RKO (cell line): ENCODE measurements at places on chromosomes 12 and 14.
A peak's percentile ranks its signal among the peaks of the same experiment; 100 is the strongest.

DNA sequence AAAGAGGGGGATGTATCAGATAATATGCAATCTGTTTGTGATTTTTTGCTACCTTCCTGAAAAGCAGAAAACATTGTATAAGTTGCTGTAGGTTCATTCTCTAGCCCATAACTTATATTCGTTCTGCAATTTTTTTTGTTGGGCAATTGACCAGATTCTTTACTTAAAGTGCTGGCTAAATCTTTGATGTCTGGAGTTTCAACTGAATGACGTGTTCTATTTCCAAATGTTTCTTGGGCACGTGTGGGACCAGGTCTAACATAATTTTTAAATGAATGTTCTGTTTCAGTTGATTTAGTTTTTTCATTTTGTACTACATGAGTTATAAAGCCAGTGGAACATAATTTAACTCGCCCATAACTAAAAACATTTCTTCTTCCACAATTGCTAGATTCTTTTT, 3.8 kb downstream of the MLH3 start:
- DNase-seq = no peak

DNA sequence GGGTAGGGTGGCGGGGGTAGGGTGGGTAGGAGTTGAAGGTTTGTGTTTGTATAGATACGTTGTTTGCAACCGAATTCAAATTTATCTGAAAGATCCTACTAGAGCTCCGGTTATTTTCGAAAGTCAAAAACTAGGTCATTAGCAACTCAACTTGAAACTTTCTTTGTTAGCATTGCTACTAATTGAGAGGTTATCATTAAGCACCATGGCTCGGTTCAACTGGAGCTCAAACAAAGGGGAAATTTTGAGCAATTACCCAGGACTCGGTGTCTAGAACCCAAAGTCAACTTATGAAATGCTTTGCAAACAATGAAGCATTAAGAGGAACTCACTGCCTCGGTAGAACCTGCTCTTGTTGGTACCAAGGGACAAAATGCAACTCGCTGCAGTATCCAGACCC, 207.7 kb downstream of the BCAT1 start:
- DNase-seq = no peak

DNA sequence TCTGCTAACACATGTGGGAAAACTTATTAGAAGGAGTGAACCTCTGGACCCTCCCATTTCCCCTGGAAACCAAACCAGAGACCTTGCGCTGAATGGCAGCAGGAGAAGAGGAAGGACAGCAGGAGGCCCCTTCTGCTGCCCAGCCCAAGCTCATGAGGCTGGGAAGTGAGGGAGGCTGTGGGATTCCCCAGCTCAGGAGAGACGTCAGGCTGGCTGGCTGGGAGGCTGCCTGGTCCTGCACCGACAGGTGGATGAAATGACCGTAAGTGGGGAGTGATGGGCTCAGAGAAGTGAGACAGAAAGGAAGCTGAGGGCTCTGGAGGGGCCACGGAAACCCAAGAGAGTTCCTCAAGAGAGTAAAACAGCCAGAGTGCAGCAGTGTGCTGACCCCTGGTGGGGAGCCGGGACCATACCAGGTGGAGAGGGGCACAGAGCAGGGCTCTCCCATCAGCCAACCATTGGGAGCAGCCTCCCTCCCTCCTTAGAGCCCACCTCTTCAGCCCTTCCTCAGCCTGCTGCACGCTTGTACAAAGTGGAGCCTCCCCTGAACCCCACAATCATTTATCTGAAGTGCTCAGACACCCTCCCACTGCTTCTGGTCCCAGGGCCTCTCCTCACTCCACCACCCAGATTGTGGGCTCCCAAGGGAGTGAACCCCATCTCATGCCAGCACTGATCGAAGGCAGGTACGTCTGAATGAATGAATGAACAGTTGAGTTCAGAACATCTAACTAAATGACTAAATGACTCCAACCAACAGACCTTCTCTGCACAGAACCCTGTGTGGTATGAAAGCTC, 14.0 kb downstream of the TAMALIN start:
- DNase-seq = peak; percentile 28

DNA sequence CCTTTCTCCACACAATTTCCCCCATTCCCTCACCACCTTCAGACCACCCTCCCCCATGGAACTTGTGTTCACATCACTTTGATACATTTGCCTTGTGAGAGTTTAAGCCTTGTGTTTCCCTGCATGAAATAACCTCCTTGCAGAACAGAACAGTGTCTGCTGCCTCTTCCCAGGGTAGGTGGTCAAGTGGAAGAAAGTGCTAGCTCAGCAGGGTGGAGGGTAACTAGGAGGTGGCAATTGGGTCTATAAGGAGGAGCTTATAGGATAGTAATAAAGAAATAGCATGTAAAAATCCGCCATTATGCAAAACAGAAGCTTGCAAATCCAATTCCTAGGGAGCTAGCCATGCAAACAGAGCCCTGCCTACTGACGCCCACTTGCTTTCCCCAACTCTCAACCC, 13.9 kb upstream of the KRT8 start:
- no peak for DNase-seq

DNA sequence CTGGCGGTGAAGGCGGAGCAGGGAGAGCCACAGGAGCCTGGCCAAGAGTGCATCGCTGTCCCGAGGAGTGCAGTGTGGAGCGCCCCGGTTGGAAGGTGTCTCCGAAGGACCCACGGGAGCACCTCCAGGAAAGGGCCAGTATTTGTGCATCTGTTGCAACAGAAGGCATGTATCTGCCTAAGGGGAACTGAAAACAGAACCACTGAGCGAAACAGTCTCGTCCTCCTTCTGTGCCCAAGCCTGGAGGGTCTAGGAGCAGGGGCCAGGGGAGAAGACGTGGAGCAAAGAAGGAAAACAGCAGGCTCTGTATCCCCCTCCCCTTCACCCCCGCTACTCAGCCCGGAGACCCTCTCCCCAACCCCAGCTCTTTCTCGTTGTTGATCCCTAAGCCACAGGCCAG, 5.3 kb upstream of the LRRC10 start:
- no peak for DNase-seq

DNA sequence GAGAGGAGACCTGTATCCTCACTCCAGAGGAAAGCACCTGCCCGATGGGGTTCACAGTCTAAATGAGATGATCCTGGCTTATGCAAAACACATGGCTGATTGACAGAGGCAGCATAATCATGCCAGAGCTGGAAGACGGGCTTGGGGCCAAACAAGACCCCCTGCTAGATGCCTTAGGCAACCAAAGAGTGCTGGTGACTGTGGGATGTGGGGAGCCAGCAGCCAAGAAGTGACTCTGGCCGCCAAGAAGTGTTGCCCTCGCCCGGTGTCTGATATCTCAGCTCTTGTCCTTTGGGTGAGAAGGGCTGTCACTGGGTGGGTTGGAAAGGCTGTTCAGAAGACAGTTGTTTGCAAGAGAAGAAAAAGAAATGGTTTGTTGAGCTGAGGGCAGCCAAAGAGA, 56.7 kb downstream of the PLEKHG3 start:
- no peak for DNase-seq

GRCh38 chr12:44750468-44750867, 125.6 kb downstream of the NELL2 start:
- DNase-seq = no peak

DNA sequence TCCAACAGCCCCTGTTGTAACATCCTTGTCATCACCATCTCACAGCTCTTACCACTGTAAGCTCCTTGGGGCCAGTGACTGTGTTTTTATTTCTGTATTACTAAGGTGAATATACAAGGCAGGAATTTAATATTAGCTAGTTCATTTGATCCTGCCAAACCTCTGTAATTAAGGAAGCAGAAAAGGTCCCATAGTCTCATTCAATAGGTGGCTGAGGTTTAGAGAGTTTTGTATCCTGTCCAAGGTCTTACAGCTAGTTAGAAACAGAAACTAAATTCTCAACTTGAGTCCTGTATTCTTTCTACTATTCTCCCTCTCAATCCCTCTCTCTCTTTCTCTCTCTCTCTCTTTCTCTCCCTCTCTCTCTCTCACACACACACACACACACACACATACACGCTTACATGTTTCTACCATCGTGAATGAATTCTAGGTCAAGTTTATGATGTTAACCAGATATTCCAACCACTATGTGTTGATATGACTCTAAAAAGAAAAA, 543 bp upstream of the GLIPR1 start:
- no peak for DNase-seq

- no peak for DNase-seq
Observed at GRCh38 chr12:124456652-124457152, 110.7 kb downstream of the NCOR2 start.

- no peak for DNase-seq
Observed at GRCh38 chr12:76124456-76124855, 40.0 kb upstream of the NAP1L1 start.

- no peak for DNase-seq
Observed at GRCh38 chr12:129579879-129580278, 323.9 kb downstream of the TMEM132D start.

- DNase-seq = peak; percentile 43
Observed at GRCh38 chr14:104138098-104138717, at the start of gene KIF26A. KIF26A (plus strand) TSS chr14:104138587; CDS start chr14:104138723, 136 bp downstream.

GRCh38 chr14:81771651-81772275, 238.1 kb upstream of the SEL1L start:
- no peak for DNase-seq

DNA sequence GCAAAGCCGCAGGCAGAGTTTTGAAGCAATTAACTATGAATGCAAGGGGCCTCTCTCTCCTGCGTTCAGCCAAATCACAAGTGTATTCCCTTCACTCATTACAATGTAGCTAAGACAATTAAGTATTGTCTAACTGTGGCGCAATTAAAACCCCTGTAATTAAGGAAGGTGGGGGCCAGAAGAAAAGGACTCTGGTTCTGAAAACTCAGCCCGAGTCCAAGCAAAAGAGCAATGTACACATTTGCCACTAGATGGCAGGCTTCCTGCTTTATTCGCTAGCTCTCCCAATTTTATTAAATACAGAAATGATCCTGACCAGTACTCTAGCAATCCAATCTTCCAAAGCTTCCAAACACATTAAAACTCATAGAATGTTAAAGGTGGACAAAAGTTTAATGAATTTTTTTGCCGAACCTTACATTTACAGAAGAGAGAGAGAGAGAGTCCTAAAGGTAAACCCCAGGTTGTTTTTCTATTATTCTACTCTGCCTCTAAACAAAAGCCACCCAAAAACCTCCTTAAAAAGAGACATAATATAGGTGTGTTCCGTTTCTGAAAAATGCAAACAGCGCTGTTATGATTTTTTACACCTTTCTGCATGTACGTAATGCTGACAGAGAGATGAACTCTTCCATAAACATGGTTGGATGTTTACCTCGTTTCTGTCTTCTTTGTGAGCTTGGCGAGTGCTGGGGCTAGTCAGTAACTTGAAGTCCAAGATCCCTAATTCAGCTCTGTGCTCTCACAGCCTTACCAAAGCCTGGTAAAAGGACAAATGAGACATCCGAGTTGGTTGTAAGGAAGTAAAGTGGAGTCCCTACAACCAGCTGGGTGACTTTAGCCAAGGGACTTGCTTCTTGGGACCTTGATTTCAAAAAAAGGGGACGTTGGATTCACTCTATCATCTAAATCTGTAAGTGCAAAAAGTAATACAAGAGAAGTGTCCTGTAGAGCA, 50.9 kb upstream of the VASH1 start:
- peak; percentile 64 for DNase-seq

- no peak for DNase-seq
Observed at GRCh38 chr14:99459481-99460100, 21.1 kb downstream of the SETD3 start.

DNA sequence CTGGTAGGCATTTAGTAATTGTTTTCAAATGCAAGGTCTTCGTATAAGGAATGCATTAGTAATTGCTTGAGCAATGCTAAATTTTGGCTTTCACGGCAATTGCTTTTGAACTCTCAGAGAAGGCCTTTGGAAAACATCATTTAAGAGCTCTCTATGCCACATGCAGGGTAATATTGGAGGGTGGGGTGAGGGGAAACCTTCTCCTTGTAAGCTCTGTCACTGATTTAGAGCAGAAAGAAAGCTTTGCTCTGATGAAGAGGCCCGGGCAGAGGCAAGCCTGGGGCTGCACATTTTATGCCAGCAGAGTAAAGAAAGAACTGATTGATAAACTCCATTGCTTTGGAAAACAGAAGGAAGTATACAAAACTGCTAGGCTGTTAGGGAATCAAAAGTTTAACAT, 70.9 kb downstream of the TRIM9 start:
- DNase-seq = no peak

- peak; percentile 11 for DNase-seq
Observed at GRCh38 chr14:19920021-19920657, at the start of gene OR4K5. OR4K5 (plus strand) TSS chr14:19920607; CDS start chr14:19920607, 0 bp downstream.

- DNase-seq = peak; percentile 36
Observed at GRCh38 chr14:34098045-34098984, 147.4 kb upstream of the EGLN3 start.

- DNase-seq = no peak
Observed at GRCh38 chr12:116806845-116807440, 68.8 kb downstream of the RNFT2 start.

GRCh38 chr14:75537071-75537470, 14.8 kb downstream of the BATF start:
- no peak for DNase-seq

DNA sequence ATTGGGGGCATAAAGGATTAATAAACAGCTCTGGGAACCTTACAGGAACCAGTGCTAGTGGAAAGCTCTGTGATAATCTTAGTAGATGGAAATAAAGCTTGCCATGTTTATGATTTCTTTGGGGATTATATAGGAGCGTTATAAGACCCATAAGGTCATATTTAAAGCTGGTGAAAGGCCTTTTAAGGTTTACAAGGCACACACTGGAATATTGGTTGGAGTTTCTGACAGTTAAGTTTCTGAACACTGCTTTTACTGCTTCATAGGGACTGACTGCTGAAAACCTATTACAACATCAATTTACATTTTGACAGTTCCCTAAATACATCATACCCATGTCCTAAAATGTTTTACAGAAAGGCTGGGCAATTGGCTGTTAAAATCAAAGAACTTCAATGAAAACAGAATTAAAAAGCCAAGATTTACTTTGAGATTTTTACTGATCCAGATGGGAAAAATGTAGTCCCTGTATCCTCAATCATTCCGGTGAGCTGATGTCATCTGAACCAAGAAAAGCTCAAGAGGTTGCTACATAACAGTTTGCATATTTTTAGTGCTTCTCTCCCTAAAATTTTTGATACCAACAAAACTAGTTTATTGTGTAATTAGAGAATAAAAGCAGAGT, 153.7 kb upstream of the IGF1 start:
- DNase-seq = no peak

DNA sequence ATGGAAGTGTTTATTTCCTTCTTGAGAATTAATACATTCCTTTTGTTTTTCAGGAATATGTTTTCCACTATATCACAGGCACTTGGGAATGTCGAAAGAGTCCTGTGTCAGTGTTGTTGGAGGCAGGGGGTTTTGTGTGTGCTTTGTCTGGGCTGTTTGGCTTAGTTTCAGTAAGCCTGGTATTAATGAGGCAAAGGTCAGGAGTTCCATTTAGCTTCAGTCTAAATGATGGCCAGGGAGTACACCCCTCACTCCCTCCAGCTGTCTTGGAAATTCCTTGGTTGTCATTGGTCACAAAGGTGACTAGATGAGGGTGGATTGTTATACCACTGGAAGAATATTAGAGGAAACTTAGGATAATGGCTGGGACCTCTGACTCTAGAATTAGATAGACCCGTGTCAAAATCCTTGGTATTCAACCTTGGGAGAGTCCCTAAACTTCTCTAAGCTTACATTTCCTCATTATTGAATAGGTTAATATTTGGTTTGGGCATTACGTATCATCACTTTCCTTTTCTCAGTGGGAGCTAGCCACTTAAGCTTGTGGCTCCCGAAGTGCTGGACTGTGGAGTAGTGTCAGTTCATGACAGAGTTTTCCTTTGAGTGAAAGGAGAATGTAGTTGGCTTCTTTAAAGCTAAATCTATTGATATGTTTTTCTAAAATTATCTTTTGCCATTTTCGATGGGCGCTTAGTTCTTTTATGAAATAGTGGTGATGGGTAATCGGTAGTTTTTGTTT, 5.2 kb downstream of the FRS2 start:
- no peak for DNase-seq
